NCI-H2171 treated with DMSO at 0.1 percent for 48 hours (cell line): ENCODE measurements at places on chromosomes 2 and 18.
A peak's percentile ranks its signal among the peaks of the same experiment; 100 is the strongest.

DNA sequence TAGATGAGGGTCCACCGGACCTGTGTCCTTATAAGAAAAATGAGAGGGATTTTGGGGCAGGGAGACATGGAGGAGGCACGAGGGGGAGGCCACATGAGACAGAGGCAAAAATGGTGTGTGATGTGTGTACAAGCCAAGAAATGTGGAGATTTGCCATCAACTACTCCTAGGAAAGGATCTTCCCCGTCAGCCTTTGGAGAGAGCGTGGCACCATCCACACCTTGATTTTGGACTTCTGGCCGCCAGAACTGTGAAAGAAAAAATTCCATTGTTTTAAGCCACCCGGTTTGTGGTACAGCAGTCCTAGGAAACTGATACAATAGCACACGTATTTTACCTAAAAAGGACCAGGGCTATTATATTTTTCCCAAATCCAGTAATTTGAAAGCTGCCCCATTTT is 829.0 kb upstream of the SALL3 start:
- no peak for DNase-seq

- no peak for DNase-seq
Measured at GRCh38 chr18:59268721-59269562, 4.3 kb downstream of the RAX start.

DNA sequence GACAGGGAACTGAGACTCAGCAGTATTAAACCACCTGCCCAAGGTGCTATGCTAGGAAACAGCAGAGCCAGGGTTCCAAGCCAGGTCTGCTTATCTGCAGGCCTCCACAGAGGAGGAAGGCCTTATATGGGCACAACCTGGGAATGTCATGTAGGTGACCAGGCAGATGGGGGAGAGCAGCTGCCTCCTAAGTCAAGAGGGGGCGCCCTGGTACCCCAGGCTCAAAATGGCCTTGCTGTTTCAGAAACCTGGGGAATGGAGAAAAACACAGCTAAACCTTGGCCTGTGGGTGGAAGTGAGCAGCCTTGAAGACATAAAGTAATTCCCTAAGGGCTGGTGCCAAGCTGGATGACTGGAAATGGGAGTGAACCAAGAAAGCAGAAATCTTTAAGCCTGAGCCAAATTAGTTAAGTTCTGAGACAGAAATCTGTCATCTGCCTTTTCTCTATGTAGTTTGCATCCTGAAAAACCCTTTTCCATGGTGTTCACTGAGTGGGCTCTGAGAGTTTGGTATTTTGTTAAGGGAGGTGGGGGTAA is 79.1 kb downstream of the MAPK4 start:
- DNase-seq, result no peak

DNA sequence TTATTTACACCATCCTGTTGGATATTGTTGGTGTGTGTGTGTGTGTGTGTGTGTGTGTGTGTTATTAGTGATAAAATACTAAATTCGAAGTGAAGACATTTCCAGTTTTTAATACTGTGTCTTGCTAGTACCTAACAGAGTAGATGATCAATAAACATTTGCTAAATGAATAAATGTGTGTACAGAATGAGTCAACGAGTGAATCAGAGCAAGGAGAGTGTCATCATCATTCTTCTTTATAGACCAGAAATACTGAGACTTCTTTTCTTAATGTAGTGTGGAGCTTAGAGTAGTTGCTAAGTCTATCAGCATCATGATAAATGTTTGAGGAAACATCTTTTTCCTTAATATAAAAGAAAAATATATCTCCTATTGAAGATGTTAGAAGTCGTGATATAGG is 169.7 kb upstream of the SATB2 start:
- no peak for DNase-seq

GRCh38 chr2:240387669-240388358 is 47.6 kb upstream of the GPC1 start:
- no peak for DNase-seq

DNA sequence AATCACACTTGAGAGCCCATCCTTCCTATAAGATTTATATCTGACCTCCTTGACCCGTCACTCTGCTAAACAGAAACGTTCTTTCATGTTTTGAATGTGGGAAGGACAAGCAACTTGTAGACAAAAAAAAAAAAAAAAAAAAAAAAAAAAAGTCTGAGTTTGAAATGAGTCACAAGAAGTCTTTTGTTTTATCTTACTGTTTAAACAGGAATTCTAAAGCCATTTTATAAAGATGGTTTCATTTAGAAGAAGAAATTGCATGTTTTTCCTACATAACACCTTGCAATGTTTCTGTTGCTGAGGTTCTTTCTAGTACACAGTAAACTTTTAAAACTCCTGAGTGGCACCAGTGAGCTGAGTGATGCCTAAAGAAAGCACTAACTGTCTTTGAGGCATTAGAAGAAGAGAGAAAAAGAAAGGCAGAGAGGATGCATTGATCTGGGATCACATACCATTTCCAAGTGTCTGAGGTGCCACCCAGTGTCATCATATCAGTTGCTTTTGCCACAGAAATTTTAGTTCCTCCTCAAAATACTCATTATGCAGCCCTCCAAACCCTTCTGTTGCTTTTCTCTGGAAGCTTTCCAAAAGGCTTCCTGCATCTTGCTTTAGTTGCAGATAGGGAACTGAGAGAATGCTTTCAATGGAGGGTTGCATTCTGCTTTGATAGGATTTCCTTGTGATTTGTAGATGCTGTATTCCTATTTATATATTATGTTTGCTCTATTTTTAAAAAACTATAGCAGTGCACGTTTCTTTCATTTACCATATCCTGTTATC is 69.1 kb downstream of the ACVR2A start:
- DNase-seq, result peak; percentile 59

GRCh38 chr2:239910404-239910803 is 114.7 kb downstream of the NDUFA10 start:
- no peak for DNase-seq

- no peak for DNase-seq
Measured at GRCh38 chr2:22855081-22855480, 529.9 kb upstream of the KLHL29 start.

DNA sequence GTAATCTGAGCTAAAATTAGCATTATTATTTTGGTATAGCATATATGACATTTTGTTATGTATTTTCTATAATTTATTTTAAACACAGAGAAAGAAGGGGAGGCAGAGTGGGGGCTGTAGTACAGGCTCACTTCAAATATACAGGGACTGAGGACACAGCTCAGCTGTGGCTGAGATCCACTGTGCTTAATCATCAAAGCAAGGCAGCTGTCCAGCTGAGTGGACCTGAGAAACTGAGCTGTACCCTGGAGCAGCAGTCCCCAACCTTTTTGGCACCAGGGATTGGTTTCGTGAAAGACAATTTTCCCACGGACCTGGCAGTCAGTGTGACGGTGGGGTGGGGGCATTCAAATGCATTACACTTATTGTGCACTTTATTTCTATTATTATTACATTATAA is 687.2 kb downstream of the RNF144A start:
- no peak for DNase-seq

- DNase-seq, result peak; percentile 23
Measured at GRCh38 chr2:205706769-205707381, 24.6 kb downstream of the NRP2 start.

DNA sequence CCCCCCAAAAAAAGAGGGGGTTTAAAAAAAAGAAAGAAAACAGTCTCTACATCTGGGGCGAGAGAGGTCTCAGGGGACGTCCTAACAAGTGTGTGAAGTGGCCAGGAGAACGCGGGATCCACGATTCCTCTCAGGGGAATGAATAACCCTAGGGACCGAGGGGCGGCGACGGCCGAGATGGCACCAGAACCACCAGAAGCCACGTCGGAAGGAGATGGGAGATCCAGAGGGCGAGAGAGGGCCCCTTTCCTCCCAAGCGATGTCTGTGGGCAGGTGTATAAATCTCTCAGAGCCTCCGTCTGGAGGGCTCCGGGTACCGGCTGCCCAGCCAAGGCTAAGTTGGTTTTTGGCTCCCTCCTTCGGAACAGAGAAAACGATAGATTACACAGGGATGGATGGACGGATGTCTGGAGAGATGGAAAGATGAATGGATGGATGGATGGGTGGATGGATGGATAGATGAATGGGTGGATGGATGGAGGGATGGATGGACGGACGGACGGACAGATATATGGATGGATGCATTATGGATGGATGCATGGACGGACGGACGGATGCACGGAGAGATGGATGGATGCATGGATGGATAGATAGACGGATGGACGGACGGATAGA is 1.7 kb downstream of the EPHA4 start:
- peak; percentile 81 for DNase-seq

GRCh38 chr2:240742602-240743095 is 51.0 kb downstream of the AQP12A start:
- no peak for DNase-seq

GRCh38 chr2:47984041-47984440 is 77.7 kb upstream of the FBXO11 start:
- DNase-seq, result no peak

GRCh38 chr2:156192468-156192867 is 140.1 kb downstream of the NR4A2 start:
- no peak for DNase-seq

DNA sequence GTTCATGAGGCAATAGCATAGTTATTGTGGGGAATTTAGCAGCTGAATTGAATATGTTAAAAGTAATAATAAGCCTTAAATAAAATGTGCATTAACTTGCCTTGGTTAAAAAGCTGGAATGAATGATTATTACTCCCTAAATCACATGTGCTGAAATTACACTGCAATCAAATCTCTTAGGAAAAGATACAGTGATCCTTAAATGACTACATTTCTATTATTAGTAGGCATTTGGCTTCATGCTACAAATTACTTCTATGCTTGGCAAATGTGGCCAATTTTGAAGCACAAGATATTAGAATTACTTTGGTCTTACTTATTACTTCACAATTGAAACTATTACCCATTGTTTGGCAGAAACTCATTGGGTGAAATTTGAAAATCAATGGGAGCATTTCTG is 5.4 kb downstream of the RND3 start:
- no peak for DNase-seq

GRCh38 chr18:22594155-22594690 is 176.5 kb upstream of the CTAGE1 start:
- DNase-seq, result no peak

GRCh38 chr2:144701259-144701658 is 181.3 kb upstream of the ZEB2 start:
- no peak for DNase-seq

GRCh38 chr2:235513984-235514626 is 20.3 kb downstream of the AGAP1 start:
- DNase-seq, result no peak

- peak; percentile 33 for DNase-seq
Measured at GRCh38 chr2:17800219-17800618, 16.0 kb upstream of the MSGN1 start.

DNA sequence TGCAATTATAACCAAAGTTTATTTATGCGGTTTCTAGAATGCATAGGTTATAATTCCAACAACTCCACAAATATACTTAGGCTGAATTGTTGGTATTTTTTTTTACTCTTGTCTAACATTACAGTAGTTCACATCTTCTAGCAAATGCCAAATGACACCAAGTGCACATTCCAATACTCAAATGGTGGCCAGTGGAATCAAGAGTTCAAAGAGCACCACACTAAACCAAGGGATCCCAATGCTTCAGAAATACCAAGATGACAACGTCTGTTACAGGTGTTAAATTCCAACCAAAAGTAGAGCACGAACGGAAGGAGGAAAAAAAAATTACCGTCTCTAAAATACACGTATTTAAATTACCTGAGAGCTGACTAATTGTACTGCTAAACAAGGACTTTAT is 136.2 kb downstream of the TMEM247 start:
- peak; percentile 23 for DNase-seq

DNA sequence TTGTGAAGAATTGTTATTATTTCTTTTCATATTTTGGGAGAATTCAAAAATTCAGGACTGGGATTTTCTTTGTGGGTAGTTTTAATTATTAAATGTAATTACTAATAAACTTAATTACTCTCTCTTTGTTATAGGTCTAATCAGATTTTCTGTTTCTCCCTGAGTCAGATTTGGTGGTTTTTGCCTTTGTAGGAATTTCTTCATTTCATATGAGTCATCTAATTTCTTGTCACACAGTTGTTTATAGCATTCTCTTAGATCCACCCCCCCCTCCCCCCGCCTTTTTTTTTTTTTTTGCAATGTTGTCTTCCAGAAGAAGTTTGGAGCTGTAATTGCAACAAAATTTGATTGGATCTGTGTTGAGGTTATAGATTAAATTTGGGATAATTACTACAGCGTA is 26.0 kb upstream of the GALR1 start:
- no peak for DNase-seq

- peak; percentile 11 for DNase-seq
Measured at GRCh38 chr2:36356298-36356989, 866 bp downstream of the CRIM1 start.

DNA sequence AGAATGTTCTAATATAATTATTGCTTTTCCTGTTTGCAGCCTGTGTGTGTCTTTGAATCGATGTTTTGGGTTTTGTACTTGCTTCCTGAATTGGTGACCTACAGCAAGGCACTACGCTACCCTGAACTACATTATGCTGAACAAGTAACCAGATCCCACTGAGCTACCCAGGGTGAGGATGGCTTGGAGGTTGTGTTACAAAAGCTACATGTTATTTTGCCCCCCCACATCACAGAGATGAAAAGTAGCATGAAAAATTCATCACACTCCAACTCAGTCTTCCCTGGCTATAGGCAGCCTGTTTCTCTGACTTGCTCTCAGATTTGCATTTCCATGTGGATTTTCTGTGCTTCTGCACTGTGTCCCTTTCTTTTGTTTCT is 162.1 kb downstream of the LDLRAD4 start:
- DNase-seq, result no peak

DNA sequence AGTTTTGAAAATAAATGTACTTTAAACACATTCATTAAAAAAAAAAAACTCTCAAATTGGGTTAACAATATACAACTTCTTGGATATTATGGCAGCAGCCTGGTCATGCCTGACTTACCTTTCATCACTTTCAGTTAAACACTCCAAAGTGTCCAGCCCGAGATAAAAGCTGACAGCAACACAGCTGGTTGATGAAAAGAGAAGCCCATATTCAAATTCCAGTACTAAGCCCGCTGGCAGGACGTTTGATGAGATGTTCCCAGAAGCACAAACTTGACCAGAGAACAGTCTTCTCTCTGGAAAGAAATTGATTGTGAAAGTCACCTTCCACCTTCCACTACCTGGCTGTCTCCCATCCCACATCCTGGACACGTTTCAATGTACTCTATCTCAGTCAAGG is 586.3 kb downstream of the TDRD15 start:
- no peak for DNase-seq

- DNase-seq, result no peak
Measured at GRCh38 chr2:141947396-141948114, 183.3 kb downstream of the LRP1B start.

DNA sequence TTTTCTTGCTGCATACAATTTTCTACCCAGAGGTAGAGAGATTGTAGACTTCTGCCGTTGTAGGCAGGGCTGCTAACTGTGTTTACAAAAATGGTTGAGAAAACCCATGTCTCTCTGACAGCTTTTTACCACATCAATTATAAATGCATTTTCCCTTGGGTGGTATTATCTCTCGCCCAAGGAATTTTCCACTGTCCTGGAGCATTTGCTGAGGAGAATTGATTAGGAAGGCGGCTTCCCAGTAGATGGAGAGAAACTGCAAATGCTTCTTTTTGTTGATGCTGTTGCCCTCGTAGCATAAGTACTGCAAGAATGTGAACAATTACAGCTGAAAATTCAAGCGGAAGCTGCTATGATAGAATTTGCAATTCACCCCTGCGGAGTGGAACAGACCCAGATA is 1007.7 kb upstream of the KLHL29 start:
- DNase-seq, result peak; percentile 29
